ENCODE measurements at places on chromosomes 2 and 18.

- no peak for DNase-seq
Observed at GRCh38 chr2:30306522-30306921, 75.2 kb downstream of the LBH start.

DNA sequence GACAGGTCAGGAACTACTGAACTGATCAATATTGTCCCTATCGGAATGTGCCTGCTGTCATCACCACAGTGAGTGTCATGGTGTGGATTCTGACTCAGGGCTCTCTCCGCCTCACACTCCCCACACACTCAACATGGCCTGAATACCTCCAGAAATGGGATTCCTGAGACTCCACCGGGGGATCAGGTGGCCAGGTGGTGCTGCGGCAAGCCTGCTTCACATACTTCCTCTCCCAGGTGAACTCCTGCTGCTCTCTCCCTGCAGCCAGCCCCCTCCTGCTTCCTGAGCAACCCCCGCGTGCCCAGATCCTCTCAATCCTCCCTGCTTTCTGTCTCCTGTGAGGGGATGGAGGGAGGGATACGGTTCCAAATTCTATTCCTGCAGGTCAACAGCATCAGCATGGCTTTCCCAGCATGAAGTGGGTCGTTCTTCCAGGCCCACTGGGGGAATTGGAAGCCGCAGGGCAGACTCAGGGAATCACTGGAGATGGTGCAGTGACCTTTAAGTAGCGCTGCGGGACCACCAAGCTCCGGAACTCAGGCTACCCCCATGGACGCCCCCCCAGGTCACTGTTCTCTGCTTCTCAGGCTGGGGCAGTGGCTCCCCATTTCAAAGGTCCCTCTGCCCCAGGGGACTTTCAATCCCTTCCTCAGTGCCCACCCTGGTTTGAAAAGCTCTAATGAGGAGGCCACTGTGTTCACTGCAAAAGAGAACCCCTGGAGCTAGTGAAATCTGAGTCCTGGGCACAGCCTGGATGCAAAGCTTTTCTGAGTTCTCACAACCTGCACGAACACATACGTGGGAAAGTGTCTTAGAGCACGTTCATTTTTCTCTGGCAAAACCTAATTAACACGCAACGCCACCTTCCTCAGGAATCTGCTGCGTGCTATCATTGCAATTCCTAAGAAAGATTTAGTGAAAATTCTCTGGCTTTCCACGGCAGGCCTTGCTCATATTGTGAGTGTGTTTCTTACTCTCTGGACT, 168.4 kb downstream of the ZFP36L2 start:
- no peak for DNase-seq

DNA sequence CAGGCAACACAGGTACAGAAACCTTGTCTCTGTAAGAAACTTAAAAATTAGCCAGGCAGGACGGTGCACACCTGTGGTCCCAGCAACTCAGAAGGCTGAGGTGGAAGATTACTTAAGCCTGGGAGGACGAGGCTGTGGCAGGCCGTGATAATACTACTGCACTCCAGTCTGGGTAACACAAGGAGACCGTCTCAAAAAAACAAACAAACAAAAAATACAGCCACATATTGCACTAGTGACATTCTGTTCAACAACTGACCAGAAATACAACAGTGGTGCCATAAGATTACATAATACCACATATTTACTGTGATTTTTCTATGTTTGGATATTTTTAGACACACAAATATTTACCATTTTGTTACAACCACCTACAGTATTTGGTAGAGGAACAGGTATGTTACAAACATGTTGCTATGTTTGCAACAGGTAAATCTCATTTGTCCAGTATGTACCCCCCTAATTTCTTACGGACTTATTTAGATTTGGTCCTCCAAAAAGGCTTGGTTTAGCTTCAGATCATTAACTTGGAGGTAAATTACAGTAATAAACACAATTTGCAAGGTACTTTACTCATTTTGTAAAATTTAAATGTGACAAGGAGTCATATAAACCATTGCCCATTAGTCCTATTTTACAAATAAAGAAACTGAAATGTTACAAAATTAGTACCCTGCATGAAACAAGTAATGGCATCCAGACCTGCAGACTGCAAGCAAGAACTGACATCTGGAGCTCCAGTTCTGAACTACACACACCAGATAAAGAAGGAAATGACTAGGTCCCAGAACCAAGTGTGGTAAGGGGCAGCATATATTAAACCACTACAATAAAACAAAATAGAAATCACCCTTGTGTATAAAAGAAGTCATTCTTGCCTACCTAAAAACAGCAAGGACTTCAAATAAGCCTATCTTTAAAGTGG, 36.8 kb downstream of the TRIP12 start:
- no peak for DNase-seq

DNA sequence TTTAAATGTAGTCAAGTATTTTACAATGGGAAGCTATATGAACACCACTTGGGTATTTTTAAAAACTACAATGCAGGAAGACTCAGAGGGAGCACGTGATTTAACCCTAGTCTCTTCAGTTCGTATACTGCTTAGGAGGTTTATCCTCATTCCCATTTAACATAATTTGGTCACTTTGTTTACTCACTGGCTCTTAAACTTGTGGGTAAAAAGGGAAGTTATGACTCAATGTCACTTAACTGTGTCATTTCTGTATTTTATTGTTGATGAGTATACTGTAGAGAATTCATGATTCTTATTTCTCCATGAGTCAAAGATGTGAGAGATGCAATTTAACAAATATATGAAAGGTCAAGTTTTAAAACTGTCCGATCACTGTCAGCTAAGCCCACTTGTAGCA, 48.2 kb downstream of the SLC66A3 start:
- no peak for DNase-seq

- DNase-seq = no peak
Observed at GRCh38 chr2:94881070-94881469, 9.8 kb downstream of the TEKT4 start.

GRCh38 chr2:88753833-88754584, 62.5 kb downstream of the RPIA start:
- no peak for DNase-seq

DNA sequence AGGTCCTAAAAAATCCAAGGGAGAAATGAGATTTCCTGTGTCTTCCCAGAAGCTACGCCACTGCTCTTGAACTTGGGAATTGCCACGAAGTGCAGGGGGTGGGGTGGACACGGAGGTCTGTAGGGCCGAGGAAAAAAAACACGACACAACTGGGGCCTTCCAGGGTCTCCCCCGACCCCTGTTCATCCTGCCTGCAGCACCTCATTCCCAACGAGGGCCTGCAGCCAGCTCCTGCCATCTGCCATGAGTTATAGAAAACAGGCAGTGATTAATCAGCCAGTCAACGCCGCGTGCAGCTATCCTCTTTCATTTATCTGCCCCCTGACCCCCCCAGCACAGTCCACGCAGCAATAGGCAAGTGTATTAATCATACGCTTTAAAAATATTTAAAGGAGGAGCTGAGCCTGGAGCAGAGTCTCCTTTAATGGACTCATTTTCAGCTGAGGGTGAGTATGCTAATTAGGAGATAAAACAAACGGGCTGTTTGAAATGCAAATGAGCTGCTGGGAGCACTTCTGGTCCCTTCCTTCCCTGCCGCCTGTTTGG, 209.9 kb downstream of the TFCP2L1 start:
- DNase-seq = no peak

- no peak for DNase-seq
Observed at GRCh38 chr2:39408351-39409136, 28.5 kb downstream of the MAP4K3 start.

DNA sequence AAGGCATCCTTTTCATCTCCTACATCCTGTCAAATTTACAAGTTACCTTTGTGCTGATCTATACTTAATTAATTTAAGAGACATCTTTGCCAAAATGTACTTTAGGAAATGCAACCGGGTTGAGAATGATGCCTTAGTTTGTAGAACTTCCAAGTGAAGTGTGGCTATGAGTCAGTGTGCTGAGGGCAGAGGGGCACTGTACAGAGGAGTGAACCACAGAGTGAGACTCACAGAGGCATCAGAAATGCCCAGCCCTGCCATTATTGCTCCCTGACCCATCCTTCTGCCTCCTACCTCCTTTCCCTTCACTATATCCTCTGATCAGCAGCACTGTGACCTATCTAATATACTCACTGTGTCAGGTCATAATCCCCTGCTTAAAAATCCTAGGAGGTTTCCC, 320.1 kb downstream of the LRRTM1 start:
- no peak for DNase-seq

- no peak for DNase-seq
Observed at GRCh38 chr2:157046396-157046795, 211.1 kb upstream of the GALNT5 start.

GRCh38 chr2:220432645-220433044, 805.2 kb downstream of the SLC4A3 start:
- no peak for DNase-seq

DNA sequence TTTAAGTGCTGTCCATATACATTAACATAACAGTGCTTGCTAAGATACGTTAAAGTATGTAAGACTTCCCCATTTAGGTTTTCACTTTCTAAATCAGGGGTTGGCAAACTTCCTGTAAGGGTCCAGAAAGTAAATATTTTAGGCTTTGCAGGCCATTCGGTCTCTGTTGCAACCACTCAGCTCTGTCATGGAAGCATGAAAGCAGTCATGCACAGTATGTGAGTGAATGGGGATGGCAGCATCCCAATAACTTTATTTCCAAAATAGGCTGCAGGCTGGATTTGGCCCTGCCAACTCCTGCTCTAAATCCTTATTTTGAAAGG, 128.7 kb downstream of the PLA2R1 start:
- DNase-seq = no peak

DNA sequence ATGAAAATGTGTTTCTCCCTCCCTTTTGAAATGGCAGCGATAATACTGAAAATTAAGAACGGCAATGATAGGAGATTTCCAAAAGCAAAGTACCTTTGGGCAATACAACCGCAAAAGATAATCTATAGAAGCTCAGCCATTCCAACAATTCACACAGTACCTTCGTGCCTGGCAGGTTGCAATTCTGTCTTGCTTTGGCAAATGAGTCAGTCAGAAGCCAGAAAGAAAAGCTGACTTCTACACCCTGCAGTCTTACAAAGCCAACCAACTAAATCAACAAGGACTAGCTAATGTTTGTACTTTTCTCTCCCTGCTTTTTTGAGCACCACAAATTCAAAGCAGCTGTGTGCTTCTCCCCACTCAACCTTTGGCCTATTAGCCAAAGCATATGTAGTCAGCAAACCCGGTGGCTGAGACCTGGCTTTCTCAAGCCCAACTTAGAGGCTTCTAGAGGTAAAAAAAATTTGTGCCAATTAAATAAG, 25.7 kb upstream of the ID2 start:
- no peak for DNase-seq

GRCh38 chr2:26355038-26355995, 8.7 kb upstream of the ADGRF3 start:
- no peak for DNase-seq

- peak; percentile 2 for DNase-seq
Observed at GRCh38 chr2:240936106-240936505, 30.0 kb downstream of the CROCC2 start.

DNA sequence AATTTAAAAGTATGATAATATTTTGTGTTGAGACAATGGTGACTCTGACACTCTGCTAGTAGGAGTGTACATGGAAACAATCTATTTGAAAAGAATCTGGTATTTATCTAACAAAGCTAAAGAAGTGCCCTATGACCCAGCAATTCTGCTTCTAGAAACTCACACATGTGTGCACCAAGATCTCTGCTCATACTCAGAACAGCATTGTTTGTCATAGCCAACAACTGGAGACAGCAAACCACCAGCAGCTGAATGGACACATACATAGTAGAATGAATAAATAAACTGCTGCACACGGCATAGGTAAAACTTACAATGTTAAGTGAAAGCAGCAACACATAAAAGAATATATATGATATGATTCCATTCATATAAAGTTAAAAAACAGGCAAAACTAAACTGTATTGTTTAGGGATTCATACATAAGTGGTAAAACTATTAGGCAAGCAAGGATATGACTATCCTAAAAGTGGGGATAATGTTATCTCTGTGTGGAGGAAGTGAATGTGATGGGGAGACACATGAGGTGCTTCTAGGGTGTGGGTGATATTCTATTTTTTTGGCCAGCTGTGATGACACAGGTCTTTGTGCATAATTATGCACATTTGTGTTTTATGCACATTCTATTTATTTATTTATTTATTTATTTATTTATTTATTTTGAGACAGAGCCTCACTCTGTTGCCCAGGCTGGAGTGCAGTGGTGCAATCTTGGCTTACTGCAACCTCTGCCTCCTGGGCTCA, 71.1 kb downstream of the RFTN2 start:
- DNase-seq = no peak

GRCh38 chr18:56715121-56715520, 64.0 kb downstream of the WDR7 start:
- no peak for DNase-seq

- no peak for DNase-seq
Observed at GRCh38 chr2:148338541-148338940, 306.0 kb upstream of the EPC2 start.

DNA sequence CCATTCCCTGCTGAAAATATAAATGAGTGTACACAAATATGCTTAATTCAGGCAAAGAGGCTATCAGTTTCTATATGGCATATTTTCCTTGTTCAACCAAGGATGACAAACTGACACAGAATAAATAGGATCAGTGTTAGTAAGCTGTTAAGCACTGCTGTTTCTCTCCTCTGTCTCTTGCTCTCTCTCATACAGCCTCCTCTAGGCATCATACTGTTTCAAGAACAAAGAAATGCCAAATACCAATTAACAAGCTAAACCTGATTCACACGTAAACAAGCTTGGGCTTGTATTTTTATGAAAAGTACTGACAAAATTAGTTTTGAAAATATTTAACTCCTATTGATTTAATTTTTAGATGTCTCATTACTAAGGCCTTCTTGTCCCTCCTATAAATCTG, 1027.2 kb upstream of the ACVR2A start:
- no peak for DNase-seq

GRCh38 chr18:36078751-36079529, 11.6 kb upstream of the RPRD1A start:
- no peak for DNase-seq

DNA sequence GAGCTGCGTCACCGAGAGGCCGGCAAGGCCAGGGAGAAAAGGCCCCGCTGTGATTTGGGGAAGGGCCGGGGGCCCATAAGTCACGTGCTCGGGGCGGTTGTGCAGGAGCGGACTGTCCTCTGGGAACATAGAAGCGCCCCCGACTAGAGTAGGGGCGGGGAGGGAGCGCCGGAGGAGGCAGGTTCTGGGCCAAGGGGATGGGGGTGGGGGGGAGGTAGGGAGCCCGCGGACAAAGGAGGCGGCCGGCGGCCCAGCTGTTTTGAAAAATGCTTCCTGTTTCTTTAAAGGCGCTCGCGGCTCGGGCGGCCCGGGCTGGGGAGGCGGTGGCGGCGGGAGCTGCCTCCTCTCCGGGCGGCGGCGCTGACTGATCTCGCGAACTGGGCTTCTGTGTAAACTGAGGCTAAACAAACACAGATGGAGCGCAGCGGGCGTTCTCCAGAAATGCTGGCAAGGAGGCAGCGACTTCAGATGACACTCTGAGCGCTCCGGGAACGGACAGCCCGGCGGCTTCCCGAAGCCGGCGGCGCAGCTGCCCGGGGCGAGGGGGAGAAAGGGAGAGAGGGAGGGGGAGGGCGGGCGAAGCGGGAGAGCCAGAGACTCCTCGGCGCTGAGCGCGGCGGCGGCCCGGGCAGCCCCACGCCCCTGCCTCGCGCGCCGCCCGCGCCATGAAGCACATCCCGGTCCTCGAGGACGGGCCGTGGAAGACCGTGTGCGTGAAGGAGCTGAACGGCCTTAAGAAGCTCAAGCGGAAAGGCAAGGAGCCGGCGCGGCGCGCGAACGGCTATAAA, at the start of gene ATOH8:
Gene ATOH8, plus strand, starts transcription at position 467 of the 788 bp plus-strand sequence. Its CDS starts 199 bp downstream, at position 666.
- DNase-seq = no peak

- no peak for DNase-seq
Observed at GRCh38 chr2:236998758-236999157, 86.9 kb upstream of the COPS8 start.
